Activated CD8-positive, alpha-beta memory T cell treated with anti-CD3 and anti-CD28 coated beads for 1 hour (primary cell): ENCODE measurements at places on chromosomes 11 and 22.

GRCh38 chr11:30585125-30585891 is 845 bp downstream of the MPPED2 start:
- no peak for DNase-seq

DNA sequence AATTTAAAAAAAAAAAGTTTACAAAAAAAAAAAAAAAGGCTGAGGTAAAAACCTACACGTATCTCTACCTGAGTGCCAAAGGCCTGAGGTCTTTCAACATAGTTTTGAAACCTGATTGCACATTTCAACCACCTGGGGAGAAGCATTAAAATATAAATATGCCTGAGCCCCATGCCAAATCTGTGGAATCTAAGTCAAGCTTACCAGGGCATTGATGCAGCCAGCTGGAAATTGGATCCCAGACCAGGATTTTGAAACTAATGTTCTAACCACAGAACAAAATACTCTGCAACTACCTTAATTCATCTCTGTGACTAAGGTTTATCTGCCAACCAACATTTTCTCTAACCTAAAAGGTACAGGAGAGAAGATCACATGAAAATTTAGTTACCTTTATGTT is 38.8 kb upstream of the CHRNA10 start:
- no peak for DNase-seq

- no peak for DNase-seq
Measured at GRCh38 chr22:30824096-30824495, 129.4 kb downstream of the OSBP2 start.

DNA sequence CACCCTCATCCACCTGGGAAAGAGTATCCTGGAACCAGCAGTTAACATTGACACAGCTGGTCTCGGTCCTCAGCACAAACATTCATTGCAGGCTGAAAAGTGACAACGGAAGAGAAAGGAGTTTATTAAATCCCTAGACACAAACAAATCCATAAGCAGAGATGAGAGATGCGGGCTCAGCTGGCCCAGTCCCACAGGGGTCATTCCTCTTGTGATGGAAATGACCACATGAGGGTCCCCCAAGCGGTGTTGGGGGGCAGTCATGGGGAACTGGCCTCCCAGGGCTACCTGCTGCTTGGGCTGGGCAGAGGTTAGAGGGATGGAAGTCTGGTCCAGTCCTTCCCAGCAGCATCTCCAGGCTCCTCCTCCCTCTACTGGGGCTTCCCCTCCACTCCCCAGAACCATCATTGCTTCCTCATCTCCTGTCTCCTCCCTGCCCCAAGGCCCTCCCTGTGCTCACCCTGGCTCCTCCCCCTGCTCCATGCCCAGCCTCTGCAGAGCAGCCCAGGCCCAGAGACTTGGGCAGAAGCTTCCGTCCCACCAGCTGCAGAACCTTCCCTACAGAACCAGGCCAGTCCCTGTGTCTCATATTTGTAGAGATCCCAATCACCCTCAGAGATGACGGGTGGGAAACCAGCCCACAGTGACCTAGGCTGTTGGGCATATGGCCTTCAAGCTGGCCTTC is 5.4 kb upstream of the IGLL5 start:
- no peak for DNase-seq

DNA sequence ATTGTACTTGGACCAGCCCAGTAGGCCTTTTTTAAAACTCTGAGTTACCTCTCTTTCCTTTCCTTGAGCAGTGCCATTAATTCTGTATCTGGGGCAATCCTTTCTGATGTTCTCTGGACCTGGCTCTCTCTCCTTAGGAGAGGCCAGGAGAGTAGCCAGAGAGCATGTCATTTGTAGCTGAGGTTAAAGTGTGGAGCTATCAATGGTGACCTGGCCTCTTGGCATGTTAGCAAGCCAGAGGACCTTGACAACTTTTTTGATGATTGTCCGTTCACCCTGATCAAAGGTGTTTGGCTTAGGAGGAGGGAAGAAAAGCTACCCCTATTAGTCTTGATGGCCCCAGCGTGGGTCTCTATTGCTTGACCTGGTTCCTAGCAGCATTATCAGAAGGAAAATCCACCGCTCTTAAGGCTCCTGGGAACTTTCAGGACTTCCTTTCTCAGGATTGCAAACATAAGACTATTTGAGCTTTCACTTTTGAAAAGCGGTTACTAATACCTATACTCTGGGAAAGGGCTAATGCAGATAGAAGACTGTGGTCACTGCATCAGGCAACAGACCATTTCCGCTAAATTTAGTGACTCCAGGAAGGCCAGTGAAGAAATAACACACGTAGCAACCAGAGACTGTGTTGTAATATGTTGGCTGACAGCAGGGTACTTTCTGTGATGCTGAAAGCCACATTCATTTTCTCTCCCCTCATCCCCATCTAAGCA is 18.2 kb downstream of the LIMK2 start:
- DNase-seq: no peak

DNA sequence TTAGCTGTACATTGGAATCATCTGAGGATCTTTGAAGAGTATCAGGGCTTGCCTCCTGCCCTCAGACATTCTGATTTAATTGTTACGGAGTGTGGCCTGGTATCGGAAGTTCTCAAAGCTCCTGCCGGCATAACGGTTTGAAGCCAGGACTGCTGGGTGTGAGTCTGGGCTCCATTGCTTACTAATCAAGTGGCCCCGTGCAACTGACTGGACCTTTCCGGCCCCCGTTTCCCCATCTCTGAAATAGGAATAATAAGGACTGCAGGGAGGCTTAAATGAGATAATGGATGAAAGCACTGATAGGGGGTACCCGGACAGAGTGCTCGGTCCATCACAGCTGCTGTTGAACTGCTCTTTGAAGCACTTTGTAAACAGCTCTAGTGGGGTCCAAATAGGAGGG is 1.7 kb downstream of the PLEKHB1 start:
- no peak for DNase-seq

DNA sequence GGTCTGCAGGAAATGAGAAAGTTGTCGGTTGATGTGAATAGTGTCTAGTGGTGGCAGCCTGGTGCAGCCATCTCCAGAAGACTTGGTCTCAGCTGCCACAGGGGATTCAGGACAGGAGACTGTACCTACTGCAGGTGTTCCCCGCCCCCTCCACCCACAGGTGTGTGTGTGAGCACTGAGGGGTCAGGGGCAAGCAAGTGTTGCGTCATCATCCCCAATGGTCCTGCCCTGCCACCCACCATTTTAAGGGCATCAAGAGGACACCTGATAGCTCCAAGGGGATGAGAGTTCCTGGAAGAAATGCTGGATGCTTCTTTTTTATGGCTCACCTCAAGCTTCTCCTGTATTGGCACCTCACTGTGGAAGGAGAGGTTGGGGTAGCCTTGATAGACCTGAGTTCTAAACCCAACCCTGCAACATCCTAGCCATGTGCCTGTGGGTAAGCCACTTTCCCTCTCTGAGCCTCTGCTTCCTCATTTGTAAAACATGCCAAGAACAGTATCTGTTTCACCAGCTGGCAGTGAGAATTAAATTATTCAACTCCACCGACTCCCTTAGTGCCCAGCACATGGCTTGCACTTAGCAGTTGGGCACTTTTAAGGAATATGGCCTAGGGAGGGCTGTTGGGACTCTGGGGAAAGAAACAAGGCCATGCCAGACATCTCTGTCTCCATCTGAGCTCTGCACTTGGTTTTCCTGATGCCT is 6.1 kb downstream of the C11orf91 start:
- no peak for DNase-seq

DNA sequence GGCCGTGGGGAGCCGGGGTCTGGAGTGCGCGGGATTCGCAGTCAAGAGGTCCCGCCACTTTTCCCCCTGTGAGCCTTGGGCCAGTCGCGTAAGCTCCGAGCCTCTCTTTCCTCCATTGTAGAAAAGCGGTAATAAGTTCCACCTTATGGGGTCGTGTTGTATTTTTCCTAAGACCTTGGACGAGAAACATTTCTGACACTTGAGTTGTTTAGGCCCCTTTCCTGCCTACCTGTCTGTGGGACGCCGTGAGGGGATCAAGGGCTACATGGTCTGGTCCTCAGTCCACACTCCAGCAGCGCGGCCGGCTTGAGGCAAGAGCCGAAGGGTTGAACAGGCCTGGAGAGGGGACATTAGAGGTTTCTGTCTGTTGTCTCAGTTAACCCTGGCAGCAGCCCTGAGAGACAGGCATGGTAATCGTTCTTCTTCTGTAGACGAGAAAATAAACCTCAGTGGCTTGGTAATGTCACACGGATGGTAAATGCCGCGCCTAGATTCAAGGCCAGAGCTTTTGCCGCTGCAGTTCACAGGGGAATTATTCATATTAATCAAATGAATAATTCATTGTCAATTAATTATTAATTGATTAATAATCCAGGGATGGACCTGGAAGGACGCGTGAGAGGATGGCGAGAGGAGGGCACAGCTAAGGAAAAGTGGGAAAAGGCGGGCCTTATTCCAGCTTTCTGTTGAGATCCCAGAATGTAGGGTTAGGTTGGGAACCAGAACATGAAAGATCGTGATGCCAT is 545 bp downstream of the FEN1 start:
- DNase-seq: no peak

- no peak for DNase-seq
Measured at GRCh38 chr11:61999141-61999975, 31.9 kb upstream of the FTH1 start.

- DNase-seq: no peak
Measured at GRCh38 chr11:74004046-74004695, 4.7 kb downstream of the UCP3 start.

DNA sequence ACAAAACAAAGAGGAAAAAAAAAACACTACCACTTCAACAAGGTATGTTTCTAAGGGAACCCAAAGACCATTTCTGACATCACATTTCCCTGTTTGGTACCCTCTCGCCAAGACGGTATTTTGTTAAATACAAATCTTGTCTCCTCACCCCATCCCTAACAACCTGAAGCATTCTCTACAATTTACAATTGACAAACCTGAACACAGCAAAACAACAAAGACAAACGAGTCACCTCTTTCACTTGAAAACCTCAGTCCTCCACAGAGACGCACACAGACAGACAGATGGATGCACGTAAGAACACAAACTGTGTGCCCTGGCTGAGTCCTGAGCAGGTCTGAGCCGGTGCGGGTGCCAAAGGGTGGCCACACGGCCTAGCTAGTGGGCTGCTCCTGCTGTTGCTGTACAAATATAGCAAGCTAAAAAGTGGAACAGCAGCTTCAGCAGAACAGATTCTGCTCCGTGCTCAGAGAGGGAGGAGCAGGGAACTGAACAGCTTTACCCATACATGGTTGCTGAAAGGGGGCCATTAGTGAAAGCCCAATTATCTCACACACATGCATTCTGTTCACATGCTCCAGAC is 28.5 kb downstream of the CELF1 start:
- DNase-seq: no peak

GRCh38 chr11:78221396-78222315 is 32.9 kb downstream of the USP35 start:
- DNase-seq: no peak

DNA sequence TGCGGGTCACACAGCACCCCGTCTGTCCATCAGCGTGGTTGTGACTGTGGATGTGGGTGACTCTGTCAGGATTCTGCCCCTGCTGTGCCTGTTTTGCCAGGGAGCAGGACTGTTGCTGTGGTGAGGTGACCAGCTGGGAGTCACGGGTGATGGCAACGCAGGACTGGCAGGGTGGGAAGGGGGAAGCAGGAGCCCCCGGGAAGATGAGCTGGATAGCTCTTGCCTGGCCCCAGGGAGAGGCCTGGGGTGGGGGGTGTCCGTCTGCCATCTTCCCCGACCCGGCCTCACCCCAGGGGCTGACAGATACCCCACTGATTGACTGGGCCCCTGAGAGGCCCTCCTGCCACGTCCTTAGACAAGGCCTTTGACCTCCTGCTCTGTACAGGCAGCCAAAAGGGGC is 34.3 kb upstream of the TSPAN18 start:
- no peak for DNase-seq

DNA sequence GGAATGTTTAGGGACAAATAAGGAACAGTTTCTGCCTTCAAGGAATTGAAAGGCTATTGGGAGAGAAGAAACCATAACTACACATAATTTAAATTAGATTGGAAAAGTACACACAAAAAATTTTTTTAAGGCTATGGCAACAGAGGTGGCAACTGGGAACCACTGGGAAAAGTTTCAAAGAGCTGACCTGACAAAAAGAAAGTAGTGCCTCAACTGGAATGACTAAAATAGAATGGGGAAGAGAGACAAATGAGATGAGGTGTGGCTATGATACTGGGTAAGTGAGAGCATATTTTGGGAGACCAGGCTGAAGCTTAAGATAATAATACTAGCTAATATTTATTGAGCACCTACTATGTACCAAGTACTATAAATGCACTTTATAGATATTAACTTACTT is 2.9 kb upstream of the AKIP1 start:
- no peak for DNase-seq

- no peak for DNase-seq
Measured at GRCh38 chr11:31655483-31655882, 145.9 kb downstream of the ELP4 start.

- DNase-seq: no peak
Measured at GRCh38 chr11:69310351-69310750, 16.4 kb downstream of the MYEOV start.

DNA sequence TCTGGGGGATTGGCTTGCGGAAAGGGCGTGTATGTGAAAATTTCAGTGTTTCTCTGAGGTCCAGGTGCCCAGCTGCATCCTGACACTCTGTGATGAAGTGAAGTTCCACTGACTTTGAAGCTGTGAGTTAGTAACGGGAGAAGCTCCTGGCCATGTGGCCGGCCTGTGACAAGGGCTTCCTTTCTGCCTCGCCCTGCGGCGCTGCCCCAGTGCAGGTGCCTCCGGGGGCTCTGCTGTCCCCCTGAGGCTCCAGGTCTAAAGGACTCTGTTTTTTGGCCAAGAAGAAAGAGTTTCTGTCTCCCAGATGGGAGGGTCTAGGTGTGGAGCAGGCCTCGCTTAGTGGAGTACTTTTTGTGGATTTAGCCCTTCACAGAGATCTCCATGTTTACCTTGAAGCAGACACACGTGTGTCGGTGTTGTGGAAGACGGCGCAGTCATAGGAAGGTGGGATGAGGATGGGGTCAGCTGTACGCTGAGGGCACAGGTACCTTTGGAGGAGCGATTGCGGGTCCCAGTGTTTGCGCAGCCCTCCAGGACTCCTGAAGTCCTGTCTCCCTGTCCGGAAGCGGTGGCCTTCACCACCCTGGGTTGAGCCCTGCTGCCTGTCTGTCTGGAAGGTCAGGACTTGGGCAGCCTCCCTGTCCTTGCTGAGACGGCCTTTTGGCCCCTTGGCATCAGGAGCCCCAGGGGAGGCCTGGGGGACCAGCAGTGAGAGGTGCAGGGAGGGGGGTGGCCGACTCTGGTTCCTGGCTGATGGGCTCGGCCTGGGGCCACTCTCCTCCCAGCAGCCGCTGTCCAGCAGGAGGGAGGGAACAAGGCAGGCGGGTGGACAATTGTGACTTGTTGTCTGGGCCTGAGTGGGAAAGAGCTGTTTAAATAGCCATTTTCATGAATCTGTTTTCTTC is 1249.3 kb downstream of the BRD1 start:
- no peak for DNase-seq

GRCh38 chr22:21942407-21943343 is 10.0 kb downstream of the PPM1F start:
- no peak for DNase-seq
